T-helper 9 cell (primary cell): ENCODE measurements at places on chromosomes 13 and 19.

- DNase-seq = no peak
Observed at GRCh38 chr13:89750371-89750770, 1597.1 kb upstream of the MIR17HG start.

GRCh38 chr13:36051082-36051481, 80.1 kb downstream of the DCLK1 start:
- no peak for DNase-seq

DNA sequence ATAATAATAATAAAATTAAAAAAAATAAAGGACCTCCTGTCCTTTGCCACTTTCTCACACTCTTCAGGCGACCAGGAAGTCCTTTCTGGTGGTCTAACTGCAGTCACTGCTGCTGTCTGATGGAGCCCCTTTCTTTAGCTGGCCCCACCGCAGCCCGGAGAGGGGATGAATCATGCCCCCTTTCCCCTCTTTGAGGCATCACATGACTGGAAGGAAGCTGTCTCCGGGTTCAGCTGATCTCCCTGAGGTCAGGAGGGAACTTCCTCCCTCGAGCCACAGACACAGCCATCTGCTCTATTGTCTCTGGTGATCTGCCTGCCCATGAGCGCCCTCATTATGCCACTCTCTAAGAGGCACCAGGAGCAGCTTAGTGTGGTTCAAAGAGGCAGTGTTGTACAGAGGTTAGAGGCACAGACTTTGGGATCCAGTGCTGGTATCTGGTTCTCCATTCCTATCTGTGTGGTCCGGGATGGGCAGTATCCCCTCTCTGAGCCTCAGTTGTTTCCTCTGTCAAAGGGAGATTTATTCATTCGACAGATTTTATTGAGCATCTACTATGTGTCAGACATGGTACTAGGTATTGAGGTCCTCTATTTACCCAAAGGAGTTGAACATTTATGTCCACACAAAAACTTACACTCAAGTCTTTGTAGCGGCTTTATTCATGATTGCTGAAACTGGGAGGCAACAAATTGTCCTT, 30.0 kb downstream of the VAV1 start:
- peak; percentile 50 for DNase-seq

- DNase-seq = no peak
Observed at GRCh38 chr19:20079476-20079875, 1.7 kb downstream of the ZNF90 start.

- DNase-seq = no peak
Observed at GRCh38 chr13:24249624-24250023, 59.8 kb upstream of the C1QTNF9 start.

DNA sequence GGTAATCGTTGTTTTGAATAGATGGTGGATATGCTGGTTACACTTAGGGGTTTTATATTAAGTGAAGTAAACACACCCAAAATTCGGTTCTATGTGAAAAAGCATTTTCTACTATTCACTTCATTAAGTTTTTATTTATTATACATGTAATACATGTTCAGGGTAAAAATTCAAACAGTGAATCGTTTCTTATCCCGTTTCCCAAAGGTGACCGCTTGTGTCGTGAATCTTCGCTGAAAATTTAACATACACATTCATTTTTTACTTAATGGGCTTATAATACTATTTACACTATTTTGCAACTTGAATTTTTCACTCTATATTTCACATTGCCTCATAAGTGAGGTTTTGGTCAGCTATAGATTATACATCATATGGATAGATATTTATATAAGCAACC, 24.5 kb downstream of the IPO5 start:
- DNase-seq = no peak

- DNase-seq = no peak
Observed at GRCh38 chr19:45767881-45768654, 984 bp downstream of the SIX5 start.

- DNase-seq = peak; percentile 61
Observed at GRCh38 chr19:43594710-43595604, 977 bp downstream of the IRGQ start.

GRCh38 chr13:35957241-35957731, 173.9 kb downstream of the DCLK1 start:
- DNase-seq = no peak

DNA sequence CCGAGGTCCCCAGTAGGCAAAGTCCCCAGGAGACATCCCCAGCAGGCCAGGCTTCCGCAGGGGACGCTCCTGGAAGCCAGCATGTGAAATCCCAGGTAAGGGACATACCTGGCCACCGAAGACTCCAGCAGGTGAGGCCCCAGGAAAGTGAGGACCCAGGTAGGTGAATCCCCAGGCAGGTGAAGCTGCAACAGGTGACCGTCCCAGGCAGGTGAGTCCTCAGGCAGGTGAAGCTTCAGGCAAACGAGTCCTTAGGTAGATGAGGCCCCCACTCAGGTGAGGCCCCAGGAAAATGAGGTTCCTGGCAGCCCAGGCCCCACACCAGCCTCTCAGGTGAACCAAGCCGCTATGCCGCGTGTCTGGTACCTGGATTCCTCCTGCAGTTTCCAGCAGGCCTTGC, 8.3 kb downstream of the FUT6 start:
- no peak for DNase-seq

GRCh38 chr13:102651892-102652291, 43.0 kb downstream of the METTL21C start:
- DNase-seq = no peak

DNA sequence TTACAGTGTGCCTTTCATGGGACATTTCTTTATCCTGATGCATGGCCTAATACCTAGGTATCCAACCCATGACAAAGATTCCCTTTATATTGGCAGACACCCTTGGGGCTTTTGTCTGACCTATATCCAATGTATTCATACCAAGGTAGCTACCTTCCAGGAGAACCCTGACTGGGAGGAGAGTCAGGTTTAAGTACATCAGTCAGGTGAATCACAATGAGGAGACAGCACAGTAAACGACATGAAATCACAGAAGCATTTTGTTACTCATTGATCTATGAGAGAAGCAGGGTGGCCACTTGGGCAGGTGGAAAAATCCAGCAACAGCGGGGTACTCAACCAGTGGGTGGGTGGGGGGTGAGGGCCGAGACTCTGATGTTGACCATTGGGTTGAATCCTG, 527.4 kb upstream of the ATXN8OS start:
- DNase-seq = no peak

- no peak for DNase-seq
Observed at GRCh38 chr19:34181111-34181864, 9.0 kb downstream of the LSM14A start.

GRCh38 chr19:13459351-13459750, 46.9 kb downstream of the CACNA1A start:
- DNase-seq = no peak

- no peak for DNase-seq
Observed at GRCh38 chr13:45775401-45775963, 73.4 kb downstream of the CBY2 start.

- DNase-seq = no peak
Observed at GRCh38 chr19:5091684-5092480, 123.0 kb downstream of the KDM4B start.

DNA sequence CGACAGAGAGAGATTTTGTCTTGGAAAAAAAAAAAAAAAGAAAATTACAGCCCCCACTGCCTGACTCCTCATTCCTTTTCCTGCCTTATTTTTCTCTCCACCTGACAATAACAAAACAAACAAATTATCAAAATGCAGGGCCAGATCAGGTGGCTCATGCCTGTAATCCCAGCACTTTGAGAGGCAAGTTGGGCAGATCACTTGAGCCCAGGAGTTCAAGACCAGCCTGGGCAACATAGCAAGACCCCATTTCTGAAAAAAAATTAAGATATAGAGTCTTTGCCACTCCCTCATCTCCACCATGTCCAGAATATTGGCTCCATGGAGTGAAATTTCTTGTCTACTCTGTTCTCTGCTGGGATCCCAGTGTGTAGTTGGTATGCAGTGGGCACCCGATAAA, 7.2 kb downstream of the CERS4 start:
- no peak for DNase-seq

GRCh38 chr19:16397791-16398529, 73.3 kb downstream of the KLF2 start:
- no peak for DNase-seq

DNA sequence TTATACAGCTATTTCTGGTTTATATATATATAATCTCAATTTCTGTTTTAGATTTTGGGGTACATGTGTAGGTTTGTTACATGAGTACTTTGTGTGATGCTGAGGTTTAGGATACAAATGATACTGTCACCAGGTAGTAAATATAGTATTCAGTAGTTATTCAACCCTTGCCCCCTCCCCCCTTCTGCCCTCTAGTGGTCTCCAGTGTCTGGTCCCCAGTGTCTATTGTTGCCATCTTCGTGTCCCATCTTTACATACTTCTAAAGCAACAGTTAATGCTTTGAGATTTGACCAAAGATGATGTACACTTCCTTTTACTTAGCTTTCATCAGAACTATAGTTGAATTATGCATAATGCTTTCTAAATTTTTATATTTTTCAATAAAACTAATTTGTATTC, 1623.4 kb upstream of the PRR20A start:
- DNase-seq = no peak

GRCh38 chr19:20661150-20661819, at the start of gene ZNF626:
Gene ZNF626 (minus strand): TSS chr19:20661571. CDS start chr19:20661446, 125 bp downstream.
- DNase-seq = peak; percentile 86

DNA sequence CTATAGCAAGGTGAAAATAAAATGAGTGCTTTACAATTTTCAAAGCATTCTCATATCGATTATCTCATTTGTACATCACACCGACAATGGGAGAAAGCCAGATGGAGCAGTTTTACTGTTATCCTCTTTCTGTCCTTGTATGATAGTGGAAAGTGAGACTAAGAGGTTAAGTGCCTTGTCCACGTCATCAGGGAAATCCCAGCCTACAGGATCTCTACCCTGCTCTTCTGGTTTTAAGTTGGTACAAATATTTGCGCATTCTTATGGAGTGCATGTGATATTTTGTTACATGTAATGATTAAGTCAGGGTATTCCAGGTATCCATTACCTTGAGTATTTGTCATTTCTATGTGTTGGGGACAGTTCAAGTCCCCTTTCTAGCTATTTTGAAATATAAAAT, 12.4 kb upstream of the ENOX1 start:
- DNase-seq = no peak

- DNase-seq = no peak
Observed at GRCh38 chr19:39727070-39727800, 10.6 kb downstream of the CLC start.

- no peak for DNase-seq
Observed at GRCh38 chr13:111397202-111397880, 76.9 kb downstream of the TEX29 start.

GRCh38 chr19:35154525-35155406, at the start of gene FXYD5:
Gene FXYD5 (plus strand): TSS chr19:35154735. CDS start chr19:35155551, 816 bp downstream.
- DNase-seq = peak; percentile 63

- no peak for DNase-seq
Observed at GRCh38 chr13:21579754-21580316, 24.1 kb downstream of the MICU2 start.

DNA sequence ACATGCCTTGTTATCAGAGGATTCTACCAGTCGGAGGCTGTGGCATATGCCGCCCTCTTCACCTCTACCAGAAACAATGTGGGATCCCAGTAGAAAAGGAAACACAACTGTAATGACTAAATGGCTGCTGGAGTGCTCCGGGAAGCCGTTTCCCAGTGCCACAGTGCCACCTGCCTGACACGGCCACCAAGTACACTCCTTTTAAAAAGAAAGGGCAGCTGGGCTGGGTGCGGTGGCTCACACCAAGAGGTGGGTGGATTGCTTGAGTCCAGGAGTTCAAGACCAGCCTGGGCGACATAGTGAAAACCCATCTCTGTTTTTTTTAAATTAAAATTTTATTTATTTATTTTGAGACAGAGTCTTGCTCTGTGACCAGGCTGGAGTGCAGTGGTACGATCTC, 67.3 kb downstream of the TRPM4 start:
- DNase-seq = no peak

DNA sequence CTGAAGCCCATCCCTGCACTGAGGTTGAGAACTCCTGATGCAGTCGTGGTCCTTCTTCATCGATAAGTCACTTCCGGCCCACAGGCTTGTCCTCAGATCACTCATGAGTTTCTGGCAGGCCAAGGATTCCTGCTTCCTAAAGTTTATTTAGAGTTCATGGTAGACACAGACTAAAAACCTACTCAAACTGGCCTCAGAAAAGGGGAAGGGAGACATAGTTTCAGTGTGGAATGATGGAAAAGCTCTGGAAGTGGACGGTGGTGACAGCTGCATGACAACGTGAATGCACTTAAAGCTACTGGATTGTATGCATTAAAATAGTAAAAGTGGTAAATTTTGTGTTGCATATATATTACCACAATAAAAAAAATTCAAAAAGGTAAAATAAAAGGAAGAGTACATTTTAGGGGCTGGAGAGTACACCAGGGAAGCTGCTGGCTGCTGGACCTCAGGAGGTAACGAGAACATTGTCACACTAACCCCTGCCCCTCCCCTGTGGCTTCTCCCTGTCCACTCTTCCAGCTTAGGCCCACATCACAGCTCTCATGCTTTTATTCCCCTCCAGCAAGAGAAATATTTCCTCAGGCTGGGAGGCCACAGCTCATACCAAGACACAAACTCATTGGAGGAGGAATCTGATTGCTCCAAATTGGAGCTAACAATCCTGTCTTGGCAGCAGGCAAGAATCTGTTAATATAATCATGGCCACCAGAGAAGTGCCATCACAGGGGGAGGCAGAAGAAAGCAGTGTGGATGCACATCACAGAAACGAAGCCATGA, 741.0 kb downstream of the UQCRFS1 start:
- no peak for DNase-seq

- no peak for DNase-seq
Observed at GRCh38 chr19:33731881-33732280, 64.8 kb upstream of the KCTD15 start.

DNA sequence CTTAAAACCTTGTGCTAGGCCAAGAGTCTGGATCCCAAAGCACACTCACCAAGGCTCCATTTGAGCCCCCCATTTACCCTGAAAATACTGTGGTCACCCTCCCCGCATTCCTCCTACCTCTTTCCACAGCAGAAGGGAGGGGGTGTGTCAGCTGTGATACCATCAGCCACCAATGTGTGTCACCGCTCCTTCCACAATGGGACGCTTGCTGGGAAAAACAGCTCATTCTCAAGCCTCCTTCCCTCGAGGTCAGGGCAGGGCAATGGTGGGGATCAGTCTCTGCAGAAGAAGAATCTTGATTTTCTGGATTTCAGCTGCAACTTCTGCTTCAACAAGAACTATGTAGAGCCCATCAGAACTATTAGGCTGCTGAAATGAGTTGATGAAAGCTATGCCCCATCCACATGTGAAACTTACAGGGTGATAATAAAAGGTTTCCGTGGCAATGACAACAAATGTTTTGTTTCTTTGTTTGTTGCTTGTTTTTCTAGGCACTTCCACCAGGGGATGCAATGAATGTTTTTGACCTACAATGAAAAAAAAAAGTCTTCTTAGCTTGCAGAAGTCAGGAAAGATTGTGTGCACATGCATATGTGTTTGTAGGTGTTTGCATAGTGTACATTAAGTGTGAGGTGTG, 26.4 kb upstream of the ZNF507 start:
- no peak for DNase-seq

GRCh38 chr19:56896095-56896494, 55.6 kb upstream of the PEG3 start:
- no peak for DNase-seq

- peak; percentile 56 for DNase-seq
Observed at GRCh38 chr19:12801466-12802266, at the start of the genes PRDX2 and THSD8. Gene PRDX2 (minus strand): TSS chr19:12801800. CDS start chr19:12801261, 539 bp downstream. Gene THSD8 (plus strand): TSS chr19:12802069. CDS start chr19:12802072, 3 bp downstream.
